ENCODE measurements at places on chromosomes 7 and 10.

GRCh38 chr10:86354761-86355540 is 11.6 kb downstream of the GRID1 start:
- DNase-seq = no peak

GRCh38 chr10:78427497-78428031 is 393.9 kb downstream of the RPS24 start:
- DNase-seq = no peak

GRCh38 chr7:6533893-6534495 is 17.3 kb downstream of the GRID2IP start:
- no peak for DNase-seq

DNA sequence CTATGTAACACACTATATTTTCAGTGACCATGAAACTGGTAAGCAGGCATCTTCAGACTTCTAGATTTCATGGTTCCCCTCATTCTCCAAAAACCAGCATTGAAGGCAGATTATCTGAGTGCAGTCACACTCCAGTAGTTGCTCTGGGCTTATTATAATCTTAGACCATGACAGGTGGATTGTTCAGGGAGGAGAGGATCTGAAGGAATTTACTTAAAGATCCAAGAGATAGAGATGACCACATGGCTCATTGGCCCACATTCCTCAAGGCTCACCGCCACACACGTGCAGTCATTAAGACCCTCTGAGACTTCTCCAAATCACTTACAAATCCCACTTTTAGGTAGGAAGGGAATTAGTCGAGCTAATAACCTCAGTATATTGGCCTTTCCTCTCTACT is 55.2 kb downstream of the GSAP start:
- no peak for DNase-seq

- no peak for DNase-seq
Measured at GRCh38 chr7:1856161-1856887, 186.2 kb downstream of the ELFN1 start.

GRCh38 chr7:48786951-48787350 is 137.4 kb upstream of the CDC14C start:
- DNase-seq = no peak

DNA sequence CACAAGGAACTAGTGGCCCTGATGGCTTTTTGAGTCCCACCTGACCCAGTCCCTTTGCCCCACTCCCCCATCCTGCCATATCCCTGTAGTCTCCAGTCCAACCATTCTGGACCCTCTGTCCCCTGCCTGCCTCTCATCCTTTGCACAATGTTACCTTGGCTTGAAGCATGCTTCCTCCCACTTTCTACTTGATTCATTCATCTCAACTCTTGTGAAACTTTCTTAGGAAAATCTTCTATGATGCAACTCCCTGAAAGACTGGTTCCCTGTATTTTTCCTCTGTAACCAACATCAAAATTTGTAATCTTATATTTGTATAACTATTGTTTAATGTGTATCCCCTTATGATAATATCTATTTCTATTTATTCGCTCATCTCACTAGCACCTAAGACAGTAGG is 151.5 kb downstream of the LRRTM3 start:
- DNase-seq = no peak

GRCh38 chr7:129793506-129794310 is 159.1 kb downstream of the UBE2H start:
- DNase-seq = no peak

DNA sequence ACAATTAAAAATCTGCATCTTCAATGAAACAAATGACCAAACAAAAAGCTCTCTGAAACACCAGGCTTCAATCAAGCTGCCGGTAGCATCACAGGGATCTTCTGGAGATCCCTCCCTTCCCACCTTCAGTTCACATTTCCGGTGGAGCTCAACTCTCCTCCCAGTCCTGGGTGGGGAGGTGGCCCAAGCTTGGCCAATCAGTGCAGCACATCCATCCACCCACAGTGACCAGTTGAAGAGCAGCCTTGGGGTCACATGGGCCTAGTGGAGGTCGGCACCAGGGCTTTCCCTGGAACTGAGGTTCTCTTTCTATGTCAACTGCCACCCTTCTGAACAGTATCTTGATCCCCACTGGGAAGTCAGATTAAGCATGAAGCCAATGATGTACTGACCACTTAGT is 620.1 kb upstream of the MGMT start:
- DNase-seq = no peak

GRCh38 chr7:108310351-108310750 is 145.9 kb downstream of the NRCAM start:
- DNase-seq = no peak

- no peak for DNase-seq
Measured at GRCh38 chr10:115402699-115403098, 309.5 kb downstream of the ATRNL1 start.

Data from left kidney (tissue), 8 donors.